ENCODE measurements at places on chromosomes 16 and 17.

DNA sequence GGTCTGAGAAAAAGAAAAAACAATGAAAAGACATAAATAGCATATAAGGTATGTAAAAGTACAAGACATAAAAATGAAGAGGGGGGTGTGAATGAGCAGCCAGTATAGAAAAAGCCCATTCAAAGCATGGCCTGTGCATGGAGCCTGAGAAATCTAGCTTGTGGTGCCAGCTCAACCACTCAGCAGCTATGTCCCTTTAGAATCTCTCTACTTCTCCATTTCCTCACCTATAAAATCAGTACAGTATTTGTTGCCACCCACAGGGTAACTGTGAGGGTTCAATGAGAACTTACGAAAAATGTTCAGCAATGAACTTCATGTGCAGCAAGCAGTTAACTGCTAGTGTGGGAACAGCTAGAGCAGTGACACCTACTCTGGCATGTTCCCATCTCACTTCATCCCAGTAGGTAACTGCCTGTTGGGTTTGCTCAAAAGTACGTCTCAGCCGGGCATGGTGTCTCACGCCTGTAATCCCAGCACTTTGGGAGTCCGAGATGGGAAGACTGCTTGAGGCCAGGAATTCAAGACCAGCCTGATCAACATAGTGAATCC lies 15.3 kb downstream of the CYTH1 start:
- no peak for DNase-seq

GRCh38 chr16:56911771-56912571 lies 20.0 kb upstream of the HERPUD1 start:
- no peak for DNase-seq

DNA sequence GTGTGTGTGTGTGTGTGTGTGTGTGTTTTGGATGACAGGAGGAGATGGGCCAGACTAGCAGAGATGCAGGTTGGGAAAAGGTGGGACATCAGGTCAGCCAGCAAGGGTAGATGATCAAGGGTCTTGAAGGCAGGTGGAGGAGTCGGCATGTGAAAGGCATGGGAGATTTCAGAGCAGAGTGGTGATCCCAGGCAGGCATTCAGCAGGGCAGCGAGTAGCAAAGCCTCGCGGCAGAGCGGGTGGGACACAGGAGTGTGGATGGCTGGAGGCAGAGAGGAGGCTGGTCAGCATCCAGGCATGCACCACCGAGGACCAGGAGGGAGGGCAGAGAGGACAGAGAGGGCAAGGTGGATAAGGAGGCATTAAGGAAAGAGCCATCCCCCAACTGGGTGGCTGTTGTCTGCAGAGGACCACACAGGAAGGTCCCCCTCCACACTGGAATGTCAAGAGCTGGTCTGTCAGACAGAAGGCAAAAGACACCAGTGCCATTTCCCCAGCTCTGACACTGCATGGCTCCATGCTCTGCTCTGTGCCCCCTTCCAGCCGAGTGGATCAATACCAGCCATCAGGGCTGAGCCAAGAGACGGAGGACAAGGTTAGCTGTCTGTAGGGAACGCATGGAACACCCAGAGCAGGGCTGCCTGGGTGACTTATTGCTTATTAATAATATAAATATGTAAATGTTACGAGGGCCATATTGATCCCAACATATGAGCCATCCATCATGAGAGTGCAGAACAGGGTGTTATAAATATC lies 74.8 kb upstream of the RPL38 start:
- DNase-seq, result no peak

- DNase-seq, result no peak
Observed at GRCh38 chr17:82435601-82436583, 14.7 kb downstream of the CYBC1 start.

GRCh38 chr17:63634816-63635215 lies 12.6 kb downstream of the MAP3K3 start:
- no peak for DNase-seq

GRCh38 chr16:6377956-6378355 lies 954.7 kb upstream of the RBFOX1 start:
- DNase-seq, result no peak

DNA sequence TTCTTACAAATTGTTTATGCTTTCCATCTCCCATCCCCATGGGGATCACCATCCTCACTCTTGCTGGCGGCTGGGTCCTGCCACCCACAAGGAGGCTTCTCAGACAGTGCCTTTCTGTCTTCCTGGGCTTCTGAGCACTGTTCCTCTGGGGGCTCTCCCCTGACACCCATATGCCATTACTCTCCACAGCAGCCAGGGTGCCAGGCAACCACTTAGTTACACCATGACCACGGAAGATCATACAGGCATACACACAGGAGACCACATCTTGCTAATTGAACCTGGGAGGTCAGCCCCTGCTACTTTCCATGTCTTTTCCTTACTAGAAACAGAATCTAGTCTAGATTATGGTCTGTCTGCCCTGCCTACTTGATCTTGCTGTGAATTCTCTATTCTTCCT lies 27.7 kb upstream of the HS3ST2 start:
- DNase-seq, result no peak

DNA sequence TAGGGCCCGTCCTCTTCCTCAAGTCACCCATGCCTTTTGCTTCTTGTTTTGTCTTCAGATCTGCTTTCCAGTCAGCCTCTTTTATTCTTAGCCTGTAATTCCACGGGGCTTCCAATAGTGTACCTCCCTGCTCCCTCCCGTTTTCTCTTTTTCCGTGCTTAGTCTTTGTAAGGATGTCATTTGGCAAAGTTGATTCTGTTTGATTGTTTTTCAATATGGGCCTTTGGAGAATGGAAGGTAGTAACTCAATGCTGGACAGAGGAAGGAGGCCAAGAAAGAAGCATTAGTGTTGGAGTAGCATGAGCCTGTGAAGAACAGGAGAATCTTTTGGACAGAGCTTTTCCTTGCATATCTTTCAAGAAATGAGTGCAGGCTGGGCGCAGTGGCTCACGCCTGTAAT lies 6.5 kb downstream of the WWP2 start:
- DNase-seq, result no peak

- no peak for DNase-seq
Observed at GRCh38 chr16:67194260-67194659, 2.3 kb downstream of the E2F4 start.

- no peak for DNase-seq
Observed at GRCh38 chr16:72905581-72905980, 142.3 kb downstream of the ZFHX3 start.

DNA sequence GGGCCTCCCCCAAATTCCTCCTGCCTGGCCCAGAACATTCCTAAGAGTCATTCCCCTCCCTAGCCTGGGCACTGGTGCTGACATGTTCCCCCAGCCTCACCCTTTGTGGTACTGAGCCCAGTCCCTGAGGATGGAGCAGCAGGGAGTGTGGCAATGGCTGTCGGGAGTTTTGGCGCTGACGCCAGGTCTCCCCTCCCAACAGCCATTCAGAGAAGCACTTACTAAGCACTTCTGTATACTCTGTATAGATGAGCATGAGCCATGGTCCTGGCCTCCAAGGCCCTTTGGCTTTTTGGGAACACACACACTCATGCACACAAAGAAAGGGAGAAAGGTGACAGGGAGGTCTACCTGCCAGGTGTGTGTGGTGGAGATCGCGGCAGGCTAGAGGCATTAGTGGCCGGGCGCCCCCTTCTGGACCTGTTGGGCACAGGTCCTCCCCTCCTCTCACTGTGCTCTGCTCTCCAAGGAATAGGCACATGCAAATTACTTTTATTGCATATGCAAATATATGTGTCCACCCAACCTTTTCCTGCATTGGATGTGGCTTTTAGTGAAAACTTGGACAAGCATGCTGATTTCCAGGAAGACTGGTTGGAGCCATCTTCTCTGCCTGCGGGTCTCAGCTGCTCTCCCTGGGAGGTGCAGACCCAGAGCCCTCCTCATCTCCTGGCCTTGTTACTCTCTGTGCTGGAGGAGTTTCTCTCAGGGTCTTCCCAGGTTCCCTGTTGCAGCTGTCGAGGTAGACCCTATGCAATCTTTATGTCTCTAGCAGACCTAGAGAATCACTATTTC lies 17.4 kb upstream of the C17orf107 start:
- DNase-seq, result peak; percentile 46

- no peak for DNase-seq
Observed at GRCh38 chr16:11303405-11304138, 22.4 kb upstream of the PRM1 start.

- no peak for DNase-seq
Observed at GRCh38 chr17:27892542-27892865, 661 bp downstream of the LYRM9 start.

DNA sequence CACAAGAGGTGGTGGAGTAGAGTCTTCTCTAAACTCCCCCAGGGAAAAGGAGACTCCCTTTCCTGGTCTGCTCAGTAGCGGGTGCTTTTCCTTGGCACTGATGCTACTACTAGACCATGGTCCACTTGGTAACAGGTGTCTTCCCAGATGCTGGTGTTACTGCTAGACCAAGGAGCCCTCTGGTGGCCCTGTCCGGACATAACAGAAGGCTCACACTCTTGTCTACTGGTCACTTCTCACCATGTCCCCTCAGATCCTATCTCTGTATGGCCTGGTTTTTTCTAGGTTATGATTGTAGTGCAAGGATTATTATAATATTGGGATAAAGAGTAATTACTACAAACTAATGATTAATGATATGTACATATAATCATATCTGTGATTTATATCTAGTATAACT lies 49.7 kb upstream of the ARL4D start:
- DNase-seq, result no peak

DNA sequence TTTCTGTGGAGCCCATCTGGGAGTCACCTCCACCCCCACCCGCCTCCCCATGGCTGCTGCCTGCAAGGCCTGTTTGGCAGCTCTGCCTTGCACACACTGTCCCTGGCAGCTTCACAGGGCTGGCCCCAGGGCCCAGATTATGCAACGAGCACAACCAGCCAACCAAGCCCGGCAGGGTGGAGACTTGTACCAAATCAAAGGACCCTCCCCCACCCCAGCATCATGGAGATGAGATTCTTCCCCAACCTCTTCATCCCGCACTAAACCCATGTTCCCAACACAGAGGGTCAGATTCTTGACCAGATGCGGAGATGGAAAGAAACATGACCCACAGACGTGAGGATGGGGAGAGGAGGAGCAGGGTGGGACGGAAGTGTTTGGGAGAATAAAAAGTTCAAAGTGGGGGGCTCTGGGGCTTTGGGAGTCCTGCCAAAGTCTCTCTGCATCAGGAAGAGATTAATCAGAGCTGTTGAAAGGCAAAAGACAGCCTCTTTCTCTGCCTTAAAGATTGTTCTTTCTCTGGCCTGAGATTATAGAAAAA lies 3.8 kb downstream of the SMARCD2 start:
- DNase-seq, result no peak

DNA sequence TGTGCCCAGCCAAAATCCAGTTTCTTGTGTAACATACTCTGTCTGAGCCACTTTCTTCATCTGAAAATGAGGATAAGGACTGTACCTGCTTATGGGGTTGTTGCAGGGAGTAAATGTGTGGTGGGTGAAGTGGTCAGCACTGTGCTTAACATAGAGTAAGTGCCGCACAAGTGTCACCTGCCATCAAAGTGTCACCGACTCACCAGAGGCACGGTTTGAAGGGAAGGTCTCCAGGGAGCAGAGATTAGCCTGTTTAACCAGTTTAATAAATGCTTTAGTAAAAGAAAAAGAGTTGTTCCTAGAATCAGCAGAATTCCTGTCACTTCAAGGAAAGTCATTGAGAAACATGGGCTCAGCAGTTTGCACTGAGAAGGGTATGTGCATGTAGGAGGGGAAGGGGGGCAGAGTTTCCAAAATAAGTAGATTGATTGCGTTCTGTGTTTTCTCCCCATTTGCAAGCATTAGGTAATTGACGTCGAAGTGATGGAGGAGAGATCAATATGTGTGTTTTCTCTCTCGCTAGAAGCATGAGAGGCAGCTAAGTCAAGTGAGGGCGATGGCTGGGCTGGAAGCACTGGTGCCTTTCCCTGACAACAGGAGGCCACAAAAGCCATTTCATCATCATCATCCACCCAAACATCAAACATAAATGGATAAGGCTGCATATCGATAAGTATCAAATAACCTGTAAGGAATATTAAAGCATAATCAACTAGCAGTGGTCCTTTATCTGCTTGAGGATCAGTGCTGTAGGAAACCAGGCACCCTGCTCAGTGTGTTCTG lies 19.1 kb downstream of the FAM20A start:
- no peak for DNase-seq

- DNase-seq, result no peak
Observed at GRCh38 chr16:69381231-69381630, 4.6 kb downstream of the TERF2 start.

DNA sequence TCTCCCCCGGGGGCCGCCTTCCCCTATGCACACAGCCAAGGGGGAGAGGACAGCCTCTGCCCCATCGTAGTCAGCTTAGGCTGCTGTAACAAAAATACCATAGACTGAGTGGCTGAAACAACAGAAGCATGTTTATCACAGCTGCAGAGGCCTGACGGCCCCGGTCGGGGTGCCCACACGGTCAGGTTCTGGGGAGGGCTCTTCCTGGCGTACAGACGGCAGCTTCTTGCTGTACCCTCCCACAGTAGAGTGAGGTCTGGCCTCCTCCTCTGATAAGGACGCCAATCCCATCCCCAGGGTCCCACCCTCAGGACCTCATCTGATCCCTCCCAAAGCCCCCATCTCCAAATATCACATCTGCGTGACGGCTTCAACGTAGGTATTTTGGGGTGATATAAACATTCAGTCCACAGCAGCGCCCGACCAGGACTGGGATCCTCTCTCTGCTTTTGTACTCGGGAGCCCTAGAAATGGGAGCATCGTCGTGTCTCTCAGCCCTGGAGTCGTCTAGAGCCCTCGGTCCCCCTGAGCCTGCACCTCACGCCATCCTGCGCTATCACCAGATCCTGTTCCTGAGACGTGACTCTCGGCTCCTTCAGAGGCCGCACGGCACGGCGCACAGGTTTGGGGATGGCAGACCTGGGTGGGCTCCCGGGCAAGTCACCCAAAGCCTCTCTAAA lies 67.8 kb downstream of the RPH3AL start:
- no peak for DNase-seq

DNA sequence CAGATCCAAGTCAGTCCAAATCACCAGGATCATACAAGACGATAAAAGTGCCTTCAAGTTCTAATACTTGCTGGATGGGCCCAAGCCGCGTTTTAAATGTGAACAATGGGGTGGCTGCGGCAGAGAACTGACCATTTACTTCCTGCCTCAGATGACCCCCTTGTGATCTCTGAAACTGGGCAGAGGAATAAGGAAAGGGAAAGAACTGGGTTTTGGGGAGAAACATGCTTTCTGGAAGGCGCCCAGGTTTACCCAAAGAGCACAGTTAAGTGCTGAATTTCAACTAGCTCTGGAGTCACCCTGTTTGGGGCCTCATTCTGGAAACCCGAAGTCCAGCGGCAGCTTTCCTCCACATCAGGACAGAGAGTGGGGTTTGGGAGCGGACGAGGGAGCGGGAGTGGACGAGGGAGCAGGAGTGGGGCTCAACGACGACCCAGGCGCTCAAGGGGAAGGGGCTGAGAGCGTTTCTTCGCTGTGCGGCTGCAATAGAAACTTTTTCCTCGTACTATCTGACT lies 1.6 kb downstream of the FAM20A start:
- DNase-seq, result no peak

- DNase-seq, result no peak
Observed at GRCh38 chr17:8643855-8644506, 13.5 kb upstream of the MYH10 start.

- DNase-seq, result no peak
Observed at GRCh38 chr17:4073983-4074830, 68.6 kb downstream of the ZZEF1 start.
